Muscle of leg (tissue), 16 donors: ENCODE measurements at places on chromosomes 7 and 10. TPM values are rescaled to one million over a fixed set of nuclear protein-coding genes. Genes with fewer than 3 reads are reported as not detected.

FAM24B gene
- 2.3 TPM for total RNA-seq

SLC13A1 gene
- total RNA-seq: not detected

CTNNA3 gene
- total RNA-seq: 18.8 TPM

HOXA7 gene
- 3.9 TPM for total RNA-seq

RNF133 gene
- 0.22 TPM for total RNA-seq

CFTR gene
- total RNA-seq: 0.04 TPM

PIK3CG gene
- total RNA-seq: 3.3 TPM

VSIR gene
- total RNA-seq: 23.5 TPM

HOGA1 gene
- 0.89 TPM for total RNA-seq
